Activated T-helper 1 cell treated with anti-CD3 and anti-CD28 coated beads, Interleukin-2, amount 50 U/mL, for 16 hours (primary cell): ENCODE measurements at places on chromosomes 3 and 15.

- DNase-seq, result no peak
These were observed 949 bp upstream of the RFC4 start for GRCh38 chr3:186807231-186807630.

GRCh38 chr3:53935283-53935901 lies 43.7 kb upstream of the SELENOK start:
- DNase-seq, result no peak

DNA sequence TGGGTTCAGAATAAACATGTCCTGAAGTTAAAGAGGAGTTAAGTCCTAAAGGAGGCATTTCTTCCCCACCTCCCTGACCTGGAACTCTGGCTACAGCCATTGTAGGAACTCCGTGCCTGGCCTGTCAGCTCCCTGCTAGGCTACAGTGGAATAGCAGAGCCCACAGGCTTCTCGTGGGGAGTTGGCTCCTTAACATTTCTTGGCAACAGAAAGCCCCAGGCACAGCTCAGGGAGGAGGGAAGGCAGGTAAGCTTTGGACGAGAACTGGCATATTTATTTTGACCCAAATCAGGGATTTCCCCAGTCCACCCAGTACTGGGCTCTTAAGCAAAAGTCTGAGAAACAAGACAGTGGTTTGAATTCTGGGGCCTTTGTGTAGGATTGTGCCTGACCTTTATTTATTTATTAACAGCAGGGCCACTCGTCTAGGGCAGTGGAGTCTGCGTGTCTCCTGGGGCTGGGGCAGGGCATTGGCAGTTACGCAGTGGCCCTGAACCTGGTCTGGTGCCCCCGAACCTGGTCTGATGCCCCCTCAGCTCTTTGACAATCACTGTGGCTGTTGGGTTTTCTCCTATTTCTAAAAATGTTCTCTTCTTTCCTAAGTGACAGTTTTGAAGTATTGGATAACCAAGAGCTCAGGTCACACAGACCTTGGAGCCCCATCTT lies 7.9 kb upstream of the ISG20 start:
- DNase-seq, result no peak

GRCh38 chr3:42742688-42743087 lies 30.4 kb downstream of the CCDC13 start:
- DNase-seq, result no peak

DNA sequence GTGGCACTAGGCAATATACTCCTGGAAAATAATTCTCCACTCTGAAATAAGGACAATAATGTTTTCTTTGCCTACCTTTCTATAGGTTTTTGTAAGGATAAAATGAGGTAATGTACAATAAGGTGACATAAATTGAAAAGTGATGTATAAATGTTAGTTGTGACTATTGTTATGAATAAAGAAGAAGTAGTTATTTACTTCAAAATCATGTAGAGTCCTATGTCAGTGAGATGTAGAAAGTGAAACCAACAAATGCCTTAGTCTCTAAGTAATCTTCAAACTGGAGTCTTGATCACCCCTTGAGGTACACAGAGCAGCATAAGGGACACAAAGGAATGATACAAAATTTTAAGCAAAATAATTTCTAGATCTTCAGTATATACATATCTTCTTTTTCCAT lies 60.3 kb upstream of the TP63 start:
- DNase-seq, result no peak

- DNase-seq, result peak; percentile 42
These were observed 315.8 kb upstream of the SATB1 start for GRCh38 chr3:18740631-18741583.

DNA sequence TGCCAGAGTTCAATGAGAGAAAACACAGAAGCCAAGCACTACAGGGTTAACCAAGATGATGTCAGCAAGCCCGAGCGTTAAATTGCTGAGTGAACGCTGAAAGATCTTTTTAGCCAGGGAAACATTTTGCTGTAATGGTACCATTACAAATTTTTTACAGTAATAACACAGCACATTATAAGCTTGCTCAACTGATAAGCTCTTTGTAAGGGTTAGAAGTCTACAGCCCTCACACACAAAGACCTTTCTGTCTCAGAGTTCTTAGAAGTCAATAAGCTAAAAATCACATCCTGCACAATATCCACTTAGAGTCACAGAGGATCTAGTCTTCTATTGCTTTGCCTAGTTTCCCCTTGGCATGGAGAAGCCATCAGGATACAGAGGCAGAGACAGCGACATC lies 29.9 kb downstream of the CHSY1 start:
- DNase-seq, result no peak

DNA sequence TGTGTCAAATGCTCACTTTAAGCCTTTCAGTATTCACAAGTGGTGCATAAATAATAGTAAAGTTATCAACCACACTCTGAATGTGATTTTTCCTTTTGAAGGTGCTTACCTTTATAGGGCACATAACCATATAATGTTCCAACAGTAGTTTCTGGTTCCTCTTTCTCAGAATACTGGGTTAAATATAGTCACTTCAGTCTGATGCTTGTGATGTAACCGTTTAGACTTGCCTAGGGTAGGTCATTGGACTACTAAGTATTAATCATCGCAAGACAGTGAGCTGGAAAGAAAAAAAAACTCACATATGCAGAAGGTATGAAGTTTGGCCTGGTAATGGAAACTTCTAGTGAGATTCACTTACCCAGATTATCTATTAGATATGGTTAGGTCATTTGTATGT lies 1.9 kb downstream of the KBTBD8 start:
- no peak for DNase-seq

DNA sequence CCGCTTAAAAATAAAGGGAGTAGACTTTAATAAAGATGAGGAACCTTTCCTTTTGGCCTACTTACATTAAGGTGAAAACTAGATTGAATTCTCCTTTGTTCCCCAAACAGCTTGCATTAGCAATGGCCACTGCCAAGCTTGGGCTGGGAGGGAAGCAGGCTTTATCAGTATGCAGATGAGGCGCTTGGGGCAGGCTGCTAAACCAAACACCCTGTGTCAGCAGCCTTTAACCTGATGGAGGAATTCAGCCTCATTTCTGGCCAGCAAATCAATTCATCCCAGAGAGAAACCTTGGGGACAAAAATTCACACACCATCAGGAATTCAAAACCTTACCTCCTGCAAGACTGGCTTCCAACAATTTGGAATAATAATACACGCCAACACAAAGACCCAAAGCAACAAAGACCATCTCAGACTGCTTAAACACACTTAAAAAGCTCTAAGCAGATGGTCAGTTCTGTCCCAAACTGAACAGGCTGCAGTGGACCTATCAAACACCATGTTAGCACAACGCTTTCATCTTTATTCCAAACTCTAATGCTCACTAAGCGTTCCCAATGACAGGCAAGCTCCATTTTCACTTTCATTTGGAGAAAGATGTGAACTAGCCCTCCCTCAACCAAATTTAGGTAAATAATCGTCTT lies 255.1 kb upstream of the CMC1 start:
- no peak for DNase-seq

DNA sequence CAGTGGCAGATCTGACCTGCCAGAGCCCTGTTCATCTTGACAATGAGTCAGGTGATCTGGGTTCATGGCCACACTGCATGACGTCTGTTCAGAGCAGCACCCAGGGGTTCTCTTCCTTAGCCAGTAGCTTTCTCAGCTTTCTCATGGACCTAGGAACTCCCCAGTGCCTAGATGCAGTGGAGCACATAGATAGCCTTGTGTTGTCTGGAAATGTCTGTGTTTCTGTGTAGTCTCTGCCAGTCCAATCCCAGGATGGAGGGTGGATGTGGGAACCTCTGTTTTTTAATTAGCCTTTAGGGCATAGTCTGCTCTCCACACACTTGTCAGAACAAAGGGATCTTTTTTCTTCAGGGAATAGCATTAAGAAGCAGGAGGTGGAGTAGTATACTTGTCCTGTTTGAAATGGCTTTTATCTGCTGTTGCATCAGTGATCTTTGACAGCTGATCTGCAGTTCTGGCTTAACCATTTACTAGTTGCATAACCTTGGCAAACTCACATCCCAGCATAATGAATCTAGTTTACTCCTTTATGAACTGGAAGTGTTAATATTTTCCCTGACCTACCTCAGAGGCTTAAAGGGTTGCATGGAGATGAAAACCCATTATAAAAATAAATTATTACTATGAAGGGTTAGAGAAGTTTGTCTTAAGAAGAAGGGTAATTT lies 16.1 kb upstream of the CACNA1D start:
- no peak for DNase-seq

DNA sequence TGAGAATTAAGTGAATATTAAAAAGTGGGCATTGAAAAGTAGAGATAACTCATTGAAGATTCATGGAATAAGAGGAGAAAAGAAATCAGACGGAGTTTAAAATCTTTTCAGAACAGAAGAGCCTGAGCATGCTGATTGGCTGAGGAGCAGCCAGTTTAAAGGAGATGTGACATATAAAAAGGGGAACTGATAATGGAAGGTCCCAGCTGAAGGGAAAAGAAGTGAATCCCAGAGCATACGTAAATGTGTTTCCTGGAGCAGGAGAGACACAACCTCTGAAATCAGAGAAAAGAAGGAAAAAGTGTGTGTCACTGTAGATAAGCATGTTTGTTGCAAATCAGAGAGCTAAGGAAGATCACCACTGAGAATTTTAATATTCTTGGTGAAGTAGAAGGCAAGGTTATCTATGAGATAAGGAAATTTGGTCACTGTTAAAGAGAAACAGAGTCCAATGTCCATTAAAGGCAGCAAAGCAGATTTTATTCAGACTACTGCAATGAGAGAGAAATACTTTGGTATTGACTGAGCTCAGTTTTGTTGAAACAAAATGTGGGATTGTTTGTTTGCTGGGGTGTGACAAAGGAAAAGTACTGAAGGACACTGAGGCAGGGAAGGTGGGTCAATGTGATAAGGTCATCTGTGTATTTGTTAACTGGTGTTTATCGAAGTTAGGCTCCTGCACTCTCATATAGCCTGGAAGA lies 84.6 kb upstream of the WDR72 start:
- no peak for DNase-seq

- no peak for DNase-seq
These were observed 33.1 kb downstream of the ASB7 start for GRCh38 chr15:100635406-100636071.
